NCI-H1105 treated with DMSO at 0.1 percent for 48 hours (cell line): ENCODE measurements at places on chromosomes 4 and X.
A peak's percentile ranks its signal among the peaks of the same experiment; 100 is the strongest.

DNA sequence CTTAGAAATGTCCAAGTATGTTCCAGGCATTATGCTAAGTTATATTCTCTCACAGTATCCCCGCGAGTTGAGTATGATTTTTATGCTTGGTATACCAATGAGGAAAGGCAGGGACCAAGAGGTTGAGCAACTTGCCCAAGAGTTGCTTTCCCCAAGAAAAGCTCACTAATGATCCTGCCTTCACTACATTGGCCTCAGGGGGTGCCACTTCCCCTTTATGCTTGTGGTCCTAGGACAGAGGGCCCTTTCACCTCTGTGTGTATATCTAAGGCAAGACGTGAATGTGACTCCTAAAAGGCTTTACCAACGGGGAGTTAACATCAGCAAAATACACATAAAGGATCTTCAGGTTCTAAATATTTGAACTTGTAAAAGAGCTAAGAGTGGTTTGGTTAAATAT, 164.4 kb upstream of the CPEB2 start:
- no peak for DNase-seq

DNA sequence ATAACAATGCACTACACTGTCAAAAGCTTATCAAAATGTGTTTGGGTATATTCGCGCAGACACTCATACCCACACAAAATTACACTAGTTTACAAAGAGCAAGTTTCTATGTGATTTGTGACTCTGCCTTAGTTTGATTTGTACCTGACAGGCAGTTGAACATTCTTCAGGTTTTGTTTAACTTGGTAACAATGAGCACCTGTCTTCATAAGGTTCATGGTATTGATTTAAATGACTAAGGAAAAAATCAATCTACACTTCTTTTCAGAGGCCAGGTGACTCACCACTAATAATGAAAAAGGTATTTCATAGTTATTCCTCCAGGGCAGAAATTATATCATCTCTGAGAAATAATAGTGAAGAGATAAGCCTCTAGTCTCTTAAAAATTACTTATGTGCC, 1114.6 kb upstream of the AGA start:
- no peak for DNase-seq

- DNase-seq: no peak
Observed at GRCh38 chr4:48683784-48684666, 96.1 kb downstream of the FRYL start.

GRCh38 chrX:45824471-45824870, 623.8 kb upstream of the DIPK2B start:
- DNase-seq: no peak

- DNase-seq: no peak
Observed at GRCh38 chr4:113534711-113535110, 226.8 kb downstream of the CAMK2D start.

GRCh38 chrX:11381464-11381863, 88.3 kb downstream of the AMELX start:
- DNase-seq: peak; percentile 31

DNA sequence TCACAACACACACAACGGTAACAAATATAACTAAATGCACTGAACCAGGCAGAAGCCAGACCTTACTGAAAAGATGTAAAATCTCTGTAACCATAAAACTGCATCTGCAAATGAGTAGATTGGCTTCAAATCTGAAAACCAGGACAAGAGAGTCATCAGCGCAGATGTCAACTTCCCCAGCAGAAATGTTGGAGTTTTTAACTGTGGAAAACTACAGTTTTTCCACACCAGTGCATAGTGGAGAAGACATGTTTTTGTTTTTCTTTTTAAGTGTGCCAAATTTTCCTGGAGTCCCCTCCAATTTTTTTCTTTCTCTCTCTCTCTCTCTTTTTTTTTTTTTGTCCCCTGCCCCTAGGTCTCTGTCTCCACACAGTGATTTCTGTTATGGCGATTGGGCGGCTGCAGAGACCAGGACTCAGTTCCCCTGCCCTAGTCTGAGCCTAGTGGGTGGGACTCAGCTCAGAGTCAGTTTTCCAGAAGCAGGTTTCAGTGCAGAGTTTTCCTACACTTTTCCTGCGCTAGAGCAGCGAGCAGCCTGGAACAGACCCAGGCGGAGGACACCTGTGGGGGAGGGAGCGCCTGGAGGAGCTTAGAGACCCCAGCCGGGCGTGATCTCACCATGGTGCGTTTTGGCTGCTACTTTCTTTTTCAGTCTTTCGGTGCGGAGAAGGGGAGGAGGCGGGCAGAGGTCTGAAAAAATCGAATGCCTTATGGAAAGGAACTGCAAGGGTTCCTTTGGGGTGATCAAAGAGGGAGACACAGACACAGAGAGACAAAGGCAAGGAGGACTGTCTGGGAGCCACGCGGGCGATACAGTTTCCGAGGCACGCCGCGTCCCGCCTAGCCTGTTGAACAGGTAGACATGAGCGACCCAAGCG, at the start of gene GUCY1A1:
Gene GUCY1A1 (plus strand): TSS at position 505 of the 878 bp plus-strand sequence. CDS start 30,020 bp downstream, outside the sequence.
- DNase-seq: no peak

DNA sequence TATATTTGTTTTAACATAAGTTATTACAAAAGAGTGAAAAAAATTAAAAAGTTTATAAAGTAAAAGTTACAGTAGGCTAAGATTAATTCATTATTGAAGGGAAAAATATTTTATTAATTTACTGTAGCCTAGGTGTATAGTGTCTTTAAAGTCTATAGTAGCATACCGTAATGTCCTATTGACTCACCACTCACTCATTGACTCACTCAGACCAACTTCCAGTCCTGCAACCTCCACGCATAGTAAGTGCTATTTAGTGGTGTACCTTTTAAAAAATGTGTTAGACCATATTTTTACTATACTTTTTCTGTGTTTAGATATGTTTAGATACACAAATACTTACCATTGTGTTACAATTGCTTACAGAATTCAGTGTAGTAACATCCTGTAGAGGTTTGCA, 841.1 kb downstream of the CENPC start:
- DNase-seq: no peak

- no peak for DNase-seq
Observed at GRCh38 chr4:38683276-38683675, 19.3 kb downstream of the KLF3 start.

DNA sequence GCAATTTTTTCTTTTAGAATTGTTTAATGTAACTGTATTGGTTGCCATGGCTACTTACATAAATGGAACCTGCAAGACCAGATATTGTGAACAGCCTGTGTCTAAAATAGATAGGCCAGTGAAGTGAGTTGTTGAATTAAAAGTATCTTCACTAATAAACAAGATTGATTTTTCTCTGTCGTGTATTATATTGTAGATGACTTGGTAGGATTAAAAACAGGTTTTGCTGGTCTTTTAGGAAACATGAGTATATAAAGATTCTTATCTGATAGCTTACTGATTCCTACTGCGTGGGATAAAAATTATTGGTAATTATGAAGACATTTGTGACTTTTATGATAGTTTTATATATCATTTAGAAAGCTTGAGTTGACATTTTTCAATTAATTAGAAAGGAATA, 162.1 kb downstream of the KDM6A start:
- DNase-seq: no peak

GRCh38 chrX:105314458-105314857, 94.0 kb upstream of the TEX13A start:
- DNase-seq: no peak

- DNase-seq: no peak
Observed at GRCh38 chrX:147958291-147958690, 22.8 kb upstream of the FMR1NB start.

GRCh38 chr4:127498366-127498765, 134.4 kb upstream of the INTU start:
- DNase-seq: no peak

- peak; percentile 47 for DNase-seq
Observed at GRCh38 chr4:89674876-89675459, 162.0 kb downstream of the SNCA start.

GRCh38 chr4:138788857-138789256, 226.7 kb upstream of the NOCT start:
- no peak for DNase-seq

DNA sequence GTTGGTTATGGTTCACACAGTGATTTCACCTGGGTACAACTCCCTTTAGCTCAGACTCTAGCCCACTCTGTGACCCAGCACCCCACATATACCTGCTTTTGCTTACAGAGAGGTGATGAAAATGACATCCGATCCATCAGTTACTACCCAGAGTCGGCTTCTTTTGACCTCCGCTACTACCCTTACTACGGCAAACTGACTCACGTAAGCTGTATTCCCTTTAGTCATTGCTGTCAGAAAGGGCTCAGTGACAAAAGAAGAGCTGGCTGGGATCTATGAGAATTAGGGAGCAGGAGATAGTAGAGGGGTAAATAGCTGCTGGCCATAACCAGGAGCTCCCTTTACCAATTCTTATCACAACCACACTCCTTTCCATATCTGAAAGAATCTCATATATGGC, 16.7 kb downstream of the ATP1B4 start:
- DNase-seq: no peak

DNA sequence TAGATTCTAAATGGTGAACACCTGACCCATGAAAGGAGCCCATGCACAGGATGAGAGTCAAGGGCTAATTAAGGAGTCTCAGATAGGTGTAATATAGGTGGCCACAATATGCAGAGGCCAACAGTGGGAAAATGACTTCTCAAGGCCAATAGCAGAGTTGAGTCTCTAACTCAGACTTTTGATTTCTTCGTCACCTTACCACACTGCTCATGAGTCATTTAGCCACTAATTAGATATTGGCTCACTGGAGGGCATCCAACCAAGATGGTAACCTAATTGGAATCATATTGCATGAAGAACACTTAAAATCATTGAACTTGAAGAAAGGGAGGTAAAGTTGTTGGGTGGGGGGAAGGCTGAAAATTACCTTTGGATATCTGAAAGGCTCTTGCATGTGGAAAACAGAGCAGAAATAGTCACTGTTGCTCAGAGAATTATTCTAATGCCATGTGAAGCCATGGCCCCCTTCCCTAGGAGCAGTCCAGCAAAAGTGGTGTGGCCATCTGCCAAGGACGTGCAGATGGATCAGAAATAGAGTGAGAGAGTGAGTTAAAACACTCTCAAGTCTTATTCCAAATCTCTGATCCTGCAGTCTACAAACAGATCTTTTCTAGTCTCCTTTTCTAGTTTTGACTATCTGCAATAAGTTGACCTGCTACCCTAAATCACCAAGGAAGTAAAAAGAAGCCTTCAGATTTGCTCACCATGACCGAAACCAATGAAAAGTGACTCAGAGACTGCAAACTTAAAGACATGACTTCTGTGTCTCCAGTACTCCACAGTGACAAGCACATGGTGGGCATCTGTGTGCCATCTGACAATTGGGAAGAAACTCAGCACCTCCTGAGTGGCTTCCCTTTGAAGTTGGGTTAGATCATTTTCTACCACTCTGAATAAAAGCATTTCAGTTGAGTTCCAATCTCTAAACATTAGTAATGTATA, 93.9 kb upstream of the C1QTNF7 start:
- DNase-seq: no peak

- no peak for DNase-seq
Observed at GRCh38 chrX:148540671-148541583, 40.5 kb downstream of the AFF2 start.

DNA sequence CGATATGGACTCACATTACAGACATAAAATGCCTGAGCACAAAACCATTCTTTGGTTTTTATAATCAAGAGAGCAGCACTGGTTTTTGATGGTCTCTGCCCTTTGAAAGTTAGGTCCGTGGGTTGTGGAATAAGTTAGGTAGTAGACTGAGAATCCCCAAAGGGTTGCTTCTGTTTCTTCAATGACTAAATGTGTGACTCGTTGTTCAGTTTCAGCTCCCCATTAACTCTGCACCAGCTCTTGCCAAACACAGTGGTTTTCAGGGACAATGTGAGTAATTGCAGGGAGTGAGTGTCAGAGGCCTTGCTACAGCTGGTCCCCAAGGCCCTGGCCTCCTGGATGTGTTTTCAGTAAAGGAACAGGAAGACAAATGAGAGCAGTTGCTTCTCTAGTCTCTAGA, 24.8 kb downstream of the SMIM20 start:
- no peak for DNase-seq

DNA sequence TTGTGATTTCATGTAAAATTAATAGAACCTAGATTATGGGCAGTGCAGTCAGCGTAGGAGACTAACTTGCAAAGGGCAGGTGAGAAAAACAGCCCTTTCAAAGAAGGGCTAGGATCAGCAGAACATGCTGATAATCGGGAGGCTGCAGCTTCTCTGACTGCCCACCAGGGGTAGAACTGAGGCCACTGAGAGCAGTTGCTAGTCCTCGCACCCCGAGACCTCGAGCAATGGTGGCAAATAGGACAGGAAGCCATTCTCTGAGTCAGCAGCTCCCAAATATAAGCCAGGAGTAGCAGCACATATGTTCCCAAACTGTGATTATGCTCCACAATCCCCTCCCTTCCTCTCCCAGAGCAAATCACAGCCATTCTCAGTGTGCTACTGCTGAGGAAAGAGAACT, 186.5 kb downstream of the MSL3 start:
- no peak for DNase-seq

GRCh38 chrX:44344687-44345086, 1.2 kb upstream of the EFHC2 start:
- DNase-seq: no peak

GRCh38 chr4:88207171-88207570, 48.7 kb upstream of the ABCG2 start:
- no peak for DNase-seq

GRCh38 chrX:150201391-150201790, 161.7 kb upstream of the MAMLD1 start:
- DNase-seq: no peak

GRCh38 chr4:98466868-98467599, 191.4 kb downstream of the TSPAN5 start:
- DNase-seq: no peak

DNA sequence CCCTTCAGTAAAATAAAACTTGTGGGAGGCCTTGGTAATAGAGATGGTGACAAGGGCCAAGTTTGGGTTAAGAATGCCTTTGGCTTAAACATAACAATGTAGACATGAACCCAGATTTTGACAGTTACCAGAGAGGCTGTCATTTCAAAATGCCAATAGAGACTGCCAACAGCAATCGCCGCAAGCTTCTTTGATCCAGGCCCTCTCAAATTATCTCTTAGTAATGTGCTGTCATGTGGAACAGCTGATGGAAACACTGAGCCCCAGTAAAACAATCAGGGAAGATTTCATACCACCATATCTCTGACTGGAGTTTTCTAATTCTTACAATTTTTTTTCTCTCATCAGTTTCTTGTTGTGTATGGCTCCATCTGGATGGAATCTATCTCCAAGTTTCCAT, 80.5 kb downstream of the ZNF330 start:
- DNase-seq: no peak

GRCh38 chrX:38627683-38628082, 66.3 kb downstream of the TSPAN7 start:
- DNase-seq: no peak
